ENCODE measurements at places on chromosomes 7 and 10.

- DNase-seq, result no peak
These were observed 933.3 kb downstream of the GRID1 start for GRCh38 chr10:85433248-85433647.

GRCh38 chr10:104795411-104795810 lies 154.3 kb downstream of the SORCS3 start:
- no peak for DNase-seq

- DNase-seq, result no peak
These were observed 32.2 kb downstream of the KCNH2 start for GRCh38 chr7:150945853-150946420.

DNA sequence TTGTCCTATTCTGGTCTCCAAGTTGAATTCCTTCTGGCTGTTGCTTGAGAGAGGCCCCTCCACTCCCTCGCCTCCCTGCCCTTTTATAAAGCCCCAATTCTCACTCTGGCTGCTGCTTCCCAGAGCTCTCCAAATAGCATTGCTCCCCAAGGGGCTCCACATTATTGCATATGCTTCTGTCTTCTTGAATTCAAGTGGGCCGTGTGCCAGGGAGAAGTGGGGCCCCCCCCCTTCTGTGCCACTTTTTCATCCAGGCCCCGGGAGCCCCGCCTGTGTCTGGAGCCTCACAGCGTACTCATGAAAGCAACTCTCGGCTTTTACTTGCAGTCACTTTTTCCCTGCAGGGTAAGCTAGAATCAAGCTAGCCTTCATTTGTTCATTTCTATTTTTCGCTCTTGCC lies 265.1 kb downstream of the CCSER2 start:
- no peak for DNase-seq

GRCh38 chr7:10767771-10768170 lies 205.9 kb upstream of the PHF14 start:
- DNase-seq, result peak; percentile 5

DNA sequence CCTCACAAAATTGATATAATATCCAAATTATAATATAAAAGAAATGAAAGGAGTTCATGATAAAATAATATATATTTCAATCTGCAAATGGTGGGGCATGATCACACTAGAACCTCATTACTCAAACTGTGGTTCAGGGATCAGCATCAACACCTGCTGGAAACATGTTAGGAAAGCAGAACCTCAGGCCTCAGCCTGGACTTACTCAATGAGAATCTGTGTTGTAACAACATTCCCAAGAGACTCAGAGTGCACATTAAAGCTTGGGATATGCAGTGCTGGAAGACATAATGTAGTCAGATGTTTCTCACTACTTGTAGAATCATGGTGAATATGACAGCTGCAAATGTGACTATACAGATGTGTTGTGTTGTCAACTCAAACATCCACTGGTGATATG lies 81.7 kb upstream of the ITPRID1 start:
- no peak for DNase-seq

GRCh38 chr7:111931016-111931517 lies 275.1 kb downstream of the DOCK4 start:
- DNase-seq, result peak; percentile 83

DNA sequence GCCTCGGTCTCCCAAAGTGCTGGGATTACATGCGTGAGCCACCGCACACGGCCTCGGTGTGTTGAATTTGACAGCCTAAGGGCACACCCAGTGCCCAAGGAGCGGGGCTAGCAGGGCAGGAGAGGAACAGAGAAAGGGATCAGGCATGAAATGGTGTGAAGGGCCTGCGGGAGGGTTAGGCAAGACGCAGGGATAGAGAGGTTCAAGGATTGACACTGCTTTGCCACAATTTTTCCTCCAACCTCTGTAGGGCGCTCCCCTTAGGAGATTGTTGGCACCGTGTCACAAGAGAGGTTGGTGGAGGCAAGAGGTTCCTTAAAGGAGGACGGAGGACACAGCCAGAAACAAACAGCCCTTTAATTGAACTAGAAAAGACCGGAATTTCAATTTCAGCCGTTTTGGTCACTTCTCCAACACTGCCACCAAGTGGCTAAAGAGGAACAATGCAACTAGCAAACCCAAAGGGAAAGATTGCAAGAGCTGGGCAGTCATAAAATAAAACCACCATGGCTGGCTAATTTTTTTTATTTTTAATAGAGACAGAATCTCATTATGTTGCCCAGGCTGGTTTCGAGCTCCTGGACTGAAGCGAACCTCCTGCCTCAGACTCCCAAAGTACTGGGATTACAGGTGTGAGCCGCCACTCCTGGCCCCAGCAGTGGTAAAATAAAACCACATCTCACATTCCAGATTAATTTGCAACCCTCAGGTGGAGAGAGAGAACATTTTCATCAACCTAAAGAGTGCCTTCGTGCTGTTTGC lies 6.9 kb upstream of the CREB3L2 start:
- peak; percentile 62 for DNase-seq

GRCh38 chr7:15335390-15335789 lies 226.4 kb downstream of the AGMO start:
- no peak for DNase-seq
